AG04449 (cell line): ENCODE measurements at places on chromosomes 11 and 22.
A peak's percentile ranks its signal among the peaks of the same experiment; 100 is the strongest.

DNA sequence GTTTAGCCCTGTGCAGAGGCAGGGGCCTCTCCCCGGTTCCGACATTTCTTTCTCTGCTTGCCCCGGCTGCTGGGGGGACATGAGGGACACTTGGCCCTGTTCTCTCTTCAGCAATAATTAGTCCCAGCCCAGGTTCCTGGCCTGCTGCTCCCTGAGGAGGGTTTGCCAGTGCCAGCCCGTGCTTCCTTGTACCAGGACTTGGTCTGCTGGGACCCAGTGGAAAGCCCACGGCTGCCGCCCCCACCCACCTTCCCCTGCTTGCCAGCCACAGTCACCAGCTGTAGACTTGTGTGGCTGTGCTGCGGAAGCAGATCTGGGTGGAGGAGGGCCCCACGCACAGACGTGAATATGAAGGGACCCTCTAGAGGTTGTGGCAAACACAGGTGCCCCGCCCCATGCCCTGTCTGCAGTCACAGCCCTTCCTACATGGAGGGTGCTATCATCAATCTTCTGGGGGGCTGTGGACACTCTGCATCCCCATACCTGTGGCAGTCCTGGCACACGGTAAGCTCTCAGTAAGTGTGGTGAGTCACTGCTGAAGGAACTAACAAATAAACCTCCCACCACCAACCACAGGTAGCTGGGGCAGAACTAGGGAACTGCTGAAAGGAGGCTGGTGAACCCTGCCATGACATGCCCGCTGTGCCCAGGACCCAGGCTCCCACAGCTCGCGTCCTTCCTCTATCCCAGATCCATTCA is 949 bp downstream of the TP53AIP1 start:
- DNase-seq = no peak

DNA sequence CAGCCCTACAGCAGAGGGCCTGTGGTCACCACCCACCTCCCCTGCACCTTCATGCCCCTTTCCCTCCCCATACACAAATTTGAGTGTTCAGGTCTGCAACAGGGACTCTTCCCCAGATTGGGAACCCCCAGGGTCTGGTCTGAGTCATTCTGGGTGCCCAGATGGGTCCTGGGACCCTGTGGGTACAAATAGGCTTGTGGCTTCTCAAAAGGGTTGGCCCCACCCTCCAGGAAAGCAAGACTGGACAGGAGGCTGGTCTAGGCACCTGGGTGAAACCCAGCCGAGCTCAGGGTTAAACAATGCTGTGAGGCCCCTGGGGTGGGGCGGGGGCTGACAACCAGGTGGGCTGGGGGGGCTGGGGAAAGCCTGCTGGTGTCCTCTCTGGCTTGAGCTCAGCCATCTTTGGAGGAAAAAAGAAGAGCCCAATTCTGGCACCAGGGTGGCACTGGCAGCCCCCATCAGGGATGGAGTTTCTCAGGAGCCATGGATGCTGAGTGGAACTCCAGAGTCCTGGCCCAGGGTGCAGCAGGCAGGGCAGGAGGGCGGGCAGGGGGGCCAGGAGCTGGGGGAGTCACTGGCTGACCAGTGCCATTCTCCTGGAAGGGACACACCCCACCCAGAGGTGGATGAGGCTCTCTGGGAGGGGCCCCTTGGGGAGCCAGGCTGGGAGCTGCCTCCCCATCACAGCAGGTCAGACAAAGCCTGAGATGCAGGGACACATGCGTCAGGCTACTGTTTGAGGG is 1.1 kb downstream of the SEPTIN5 start:
- DNase-seq = no peak

GRCh38 chr11:82899957-82900276 is 313 bp downstream of the PRCP start:
- no peak for DNase-seq

DNA sequence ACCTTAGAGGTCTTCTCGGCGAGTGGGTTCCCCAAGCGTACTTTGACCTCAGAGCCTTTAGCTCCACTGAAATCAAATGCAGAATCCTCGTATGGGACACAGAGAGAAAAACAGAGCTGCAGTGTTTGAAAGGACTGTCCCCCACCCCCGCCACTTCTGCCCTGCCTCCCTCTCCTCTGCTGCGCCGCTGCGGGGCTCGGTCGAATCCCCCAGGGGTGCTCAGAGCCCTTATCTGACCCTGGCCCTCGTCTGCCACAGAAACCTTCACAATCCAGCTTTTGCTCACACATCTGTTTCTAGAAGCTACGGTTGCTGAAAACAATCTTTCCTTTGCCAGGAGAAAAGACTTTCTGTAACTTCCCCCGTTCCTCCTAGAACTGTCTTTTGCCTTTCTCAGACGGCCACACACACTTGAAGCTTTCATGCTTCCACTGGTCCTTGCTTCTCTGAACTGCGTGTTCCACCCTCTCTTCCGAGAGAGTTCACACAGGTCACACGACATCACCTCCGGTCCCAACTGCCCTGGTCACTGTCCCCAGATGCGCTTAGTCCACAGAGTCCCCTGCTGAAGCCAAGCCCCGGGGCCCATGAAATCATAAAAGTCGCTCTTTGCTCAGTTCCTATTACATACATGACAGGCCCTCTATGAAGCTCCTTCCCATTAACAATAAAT is 3.7 kb downstream of the SMIM35 start:
- no peak for DNase-seq

DNA sequence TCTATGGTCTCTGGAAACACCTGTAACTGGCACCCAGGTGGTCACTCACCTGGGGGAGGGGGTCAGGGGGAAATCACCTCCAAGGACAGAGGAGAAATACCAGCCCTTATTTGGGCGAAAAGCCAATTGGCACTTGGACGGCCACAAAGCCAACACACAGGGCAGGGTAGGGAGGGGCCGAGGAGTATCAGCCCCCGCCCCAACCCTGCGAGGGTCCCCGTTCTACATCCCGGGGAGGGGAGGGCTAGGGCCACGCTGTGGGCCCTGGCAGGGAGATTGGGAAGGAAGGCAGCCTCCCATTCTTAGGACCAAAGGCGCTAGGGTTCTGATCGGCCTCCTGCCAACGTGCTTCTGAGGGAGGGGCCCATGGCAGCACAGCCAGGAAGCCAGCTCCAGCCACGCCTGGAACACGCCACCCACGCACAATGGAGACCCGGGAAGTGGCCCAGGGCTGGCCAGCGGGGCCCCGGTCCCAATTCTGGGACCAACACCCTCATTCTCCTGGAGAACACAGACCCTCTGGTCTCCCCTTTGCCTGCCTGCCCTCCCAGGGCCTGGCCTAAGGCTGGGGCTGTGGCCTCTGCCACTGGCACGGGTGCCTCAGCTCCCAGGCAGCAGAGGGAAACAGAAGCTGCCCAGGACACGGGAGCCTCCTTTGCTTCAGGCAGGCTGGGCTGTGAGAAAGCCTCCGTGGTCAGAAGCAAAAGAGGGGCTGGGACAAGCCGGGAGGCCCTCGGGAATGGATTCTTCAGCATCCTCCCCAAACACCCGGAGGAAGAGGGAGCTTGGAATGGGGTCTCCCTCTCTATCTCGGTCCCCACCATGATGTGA is 7.4 kb downstream of the CBX6 start:
- DNase-seq = no peak

DNA sequence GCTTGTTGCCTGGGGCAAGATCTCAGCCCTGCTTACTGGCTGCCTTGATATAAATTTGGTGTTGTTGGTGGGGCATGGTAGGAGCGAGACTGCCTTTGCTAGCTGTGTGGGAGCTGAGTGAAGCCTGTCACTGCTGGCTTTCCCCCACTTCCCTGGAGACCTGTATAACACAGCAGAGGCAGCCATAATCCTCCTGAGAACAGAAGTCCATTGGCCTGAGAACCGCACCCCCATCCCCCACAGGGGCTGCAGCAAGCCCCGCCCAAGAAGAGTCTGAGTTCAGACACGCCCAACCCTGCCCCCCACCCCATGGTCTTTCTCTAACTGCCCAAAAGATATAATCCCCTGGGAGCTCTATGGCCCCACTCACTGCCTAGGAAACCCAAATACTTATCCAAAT is 39.2 kb upstream of the ARHGAP42 start:
- no peak for DNase-seq

GRCh38 chr11:2402106-2402505 is 1.6 kb downstream of the TSSC4 start:
- no peak for DNase-seq

DNA sequence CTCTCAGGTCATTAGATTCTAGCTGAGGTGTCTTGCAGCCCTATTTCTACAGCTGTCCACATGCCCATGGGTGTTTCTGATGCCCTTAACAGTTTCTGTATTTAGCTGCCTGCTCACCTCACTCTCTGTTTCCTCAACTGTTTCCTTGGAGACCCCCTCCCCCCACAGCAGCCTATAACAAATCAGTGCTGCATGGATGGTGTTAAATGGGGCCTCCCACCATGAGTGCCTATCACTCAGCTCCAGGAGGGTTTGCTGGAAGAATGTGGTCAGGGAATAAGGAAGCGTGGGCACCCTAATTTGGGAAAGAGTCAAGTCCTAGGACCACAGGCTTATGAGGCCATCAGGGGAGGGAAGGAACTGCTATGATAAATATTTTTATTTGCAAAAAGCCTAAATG is 8.6 kb downstream of the KLHL35 start:
- no peak for DNase-seq

- DNase-seq = no peak
These were observed 525 bp downstream of the CSDC2 start for GRCh38 chr22:41561335-41561734.

DNA sequence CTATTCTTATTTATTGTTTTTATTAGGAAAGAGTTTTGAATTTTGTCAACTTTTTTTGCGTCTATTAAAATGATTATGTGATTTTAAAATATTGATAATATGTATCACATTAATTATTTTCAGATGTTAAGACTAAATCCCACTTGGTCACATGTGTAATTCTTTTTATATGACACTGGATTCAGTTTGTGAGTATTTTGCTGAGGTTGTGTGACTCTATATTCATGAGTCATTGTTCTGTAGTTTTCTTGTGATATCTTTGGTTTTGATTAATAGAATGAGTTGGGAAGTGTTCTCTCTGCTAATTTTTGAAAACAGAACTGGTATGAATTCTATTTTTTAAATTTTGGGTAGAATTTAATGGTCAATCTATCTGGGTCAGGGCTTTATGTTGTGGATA is 317.9 kb downstream of the ETS1 start:
- no peak for DNase-seq

DNA sequence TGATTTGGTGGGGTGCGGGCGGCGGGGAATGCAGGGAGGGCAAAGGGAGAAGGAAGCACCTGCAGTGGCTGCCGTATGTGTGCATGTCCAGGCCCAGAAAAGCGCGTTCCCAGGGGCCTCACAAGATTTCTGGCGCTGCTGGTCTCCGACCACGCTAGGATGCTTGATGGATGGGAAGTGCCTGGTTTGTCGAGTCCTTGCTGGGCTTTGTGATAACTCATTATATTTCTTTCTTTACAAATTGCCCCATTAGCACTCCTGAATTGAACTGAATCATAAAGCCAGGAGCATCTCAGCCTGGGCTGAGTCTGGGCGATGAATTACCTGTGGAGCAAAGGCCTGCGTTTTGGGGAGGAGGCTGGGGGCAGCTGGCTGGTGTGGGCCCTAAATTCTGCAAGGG is 69.2 kb upstream of the LMO1 start:
- DNase-seq = no peak

DNA sequence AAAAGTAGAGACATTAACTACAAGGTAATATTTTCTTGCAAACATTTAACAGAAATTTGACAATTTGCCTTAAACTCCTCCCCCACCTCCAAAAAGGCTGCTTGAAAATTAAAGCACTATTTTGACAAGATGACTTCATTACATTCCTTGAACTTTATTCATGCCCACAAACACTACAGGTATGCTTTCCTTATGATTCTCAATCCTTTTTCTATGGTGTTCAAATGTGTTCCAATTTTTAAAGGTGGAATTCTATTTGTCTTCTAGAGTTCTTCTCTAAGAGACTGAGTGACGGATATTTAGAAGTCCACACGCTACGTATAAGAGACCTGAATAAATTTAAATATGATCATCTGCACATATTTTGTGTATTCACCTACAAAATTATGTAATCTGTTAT is 69.4 kb downstream of the MRTFA start:
- DNase-seq = peak; percentile 17

- no peak for DNase-seq
These were observed 110.2 kb downstream of the DBX1 start for GRCh38 chr11:20050048-20050447.

DNA sequence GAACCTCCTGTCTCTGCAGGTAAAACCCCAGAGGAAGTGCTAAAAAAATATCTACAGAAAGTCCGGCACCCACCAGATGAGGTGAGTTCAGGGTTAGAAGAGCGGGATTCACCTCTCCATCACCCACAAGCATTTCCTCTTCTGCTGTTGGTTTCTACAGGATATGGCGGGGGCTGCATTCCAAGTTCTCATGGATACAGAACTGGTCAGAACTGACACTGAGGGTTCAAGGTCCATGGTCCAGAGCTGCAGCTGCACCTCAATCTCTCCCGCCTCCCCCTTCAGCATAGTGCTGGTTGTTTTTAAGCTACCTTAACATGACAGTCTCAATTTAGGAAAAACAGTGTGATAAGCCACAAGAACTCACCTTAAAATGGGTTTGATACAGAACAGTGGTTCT is 19.2 kb downstream of the DTX4 start:
- DNase-seq = no peak

DNA sequence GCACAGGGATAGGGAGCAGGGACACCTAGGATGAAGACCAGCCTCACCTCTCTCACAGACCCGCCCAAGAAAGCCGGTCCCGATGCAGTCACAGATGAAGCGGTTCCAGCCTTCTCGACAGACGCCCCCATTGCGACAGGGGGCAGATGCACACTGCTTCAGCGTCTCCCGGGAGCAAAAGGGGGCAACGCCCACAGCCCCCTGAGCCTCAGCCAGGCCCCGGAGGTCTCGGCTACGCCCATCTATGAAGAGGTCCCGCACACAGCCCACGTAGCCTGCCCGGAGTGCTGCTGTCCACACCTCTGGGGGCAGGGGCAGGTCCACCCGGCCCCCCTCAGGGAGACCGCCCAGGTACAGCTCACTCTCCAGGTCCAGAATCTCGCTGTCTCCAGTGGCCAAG is 62.3 kb downstream of the NRXN2 start:
- DNase-seq = no peak

- no peak for DNase-seq
These were observed 175.5 kb downstream of the TBC1D22A start for GRCh38 chr22:46937939-46938338.

DNA sequence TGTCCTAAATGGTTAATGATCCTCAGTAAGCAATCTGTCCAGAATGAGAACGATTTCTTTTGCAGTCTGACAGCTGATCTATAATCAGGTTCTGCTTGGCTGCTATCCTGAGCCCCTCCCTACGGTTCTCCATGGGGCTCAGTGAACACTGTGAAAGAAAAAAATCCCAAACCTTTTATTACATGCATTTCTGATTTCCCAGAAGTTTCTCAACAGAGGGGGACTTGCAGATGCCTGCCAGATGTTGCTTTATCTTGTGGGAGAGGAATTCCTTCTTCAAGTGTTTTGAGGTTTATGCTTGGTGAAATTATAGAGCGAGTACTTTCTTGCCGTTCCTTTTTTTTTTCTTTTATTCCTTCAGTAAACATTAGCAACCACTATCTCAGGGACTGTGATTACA is 531.9 kb upstream of the ISX start:
- no peak for DNase-seq

GRCh38 chr11:63610604-63611394 is 3.4 kb downstream of the PLAAT3 start:
- no peak for DNase-seq
